ENCODE measurements at places on chromosomes 2 and 18.

DNA sequence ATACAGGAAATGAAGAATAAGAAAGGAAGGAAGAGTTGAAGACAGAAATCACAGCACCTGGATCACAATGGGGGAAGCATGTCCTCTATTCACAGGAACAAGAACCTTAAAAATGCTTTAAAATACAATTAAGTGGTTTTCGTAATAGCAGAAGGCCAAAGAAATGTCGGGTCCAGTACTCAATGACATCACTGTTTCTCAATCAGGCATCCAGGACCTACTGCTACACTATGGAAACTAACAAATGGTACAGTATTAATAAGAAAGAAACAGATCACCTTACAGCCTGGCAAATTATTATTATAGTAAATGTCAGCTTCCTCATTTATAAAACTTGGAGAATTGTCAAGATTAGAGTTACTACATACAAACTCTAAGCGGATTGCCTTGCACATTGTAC, 15.8 kb downstream of the HNRNPLL start:
- no peak for DNase-seq

DNA sequence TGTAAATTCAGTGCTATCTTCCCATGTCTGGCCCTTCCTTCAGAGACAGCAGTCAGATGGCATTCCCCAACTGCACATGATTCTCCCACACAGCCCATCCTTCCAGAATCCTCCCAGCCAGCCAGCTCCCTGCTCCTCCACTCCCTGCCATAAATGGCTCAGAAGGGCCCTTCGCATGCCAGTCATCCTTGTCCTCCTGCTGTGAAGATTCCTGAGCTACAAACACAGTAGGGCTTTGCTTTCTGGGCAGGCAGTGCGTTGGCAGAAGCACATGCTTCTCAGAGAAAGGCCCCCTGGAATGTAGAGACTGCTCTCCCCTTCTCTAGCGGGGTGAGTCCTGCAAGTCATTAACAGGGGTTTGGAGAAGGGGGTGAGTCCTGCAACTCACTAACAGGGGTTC, 71.9 kb downstream of the TEX51 start:
- DNase-seq, result no peak

DNA sequence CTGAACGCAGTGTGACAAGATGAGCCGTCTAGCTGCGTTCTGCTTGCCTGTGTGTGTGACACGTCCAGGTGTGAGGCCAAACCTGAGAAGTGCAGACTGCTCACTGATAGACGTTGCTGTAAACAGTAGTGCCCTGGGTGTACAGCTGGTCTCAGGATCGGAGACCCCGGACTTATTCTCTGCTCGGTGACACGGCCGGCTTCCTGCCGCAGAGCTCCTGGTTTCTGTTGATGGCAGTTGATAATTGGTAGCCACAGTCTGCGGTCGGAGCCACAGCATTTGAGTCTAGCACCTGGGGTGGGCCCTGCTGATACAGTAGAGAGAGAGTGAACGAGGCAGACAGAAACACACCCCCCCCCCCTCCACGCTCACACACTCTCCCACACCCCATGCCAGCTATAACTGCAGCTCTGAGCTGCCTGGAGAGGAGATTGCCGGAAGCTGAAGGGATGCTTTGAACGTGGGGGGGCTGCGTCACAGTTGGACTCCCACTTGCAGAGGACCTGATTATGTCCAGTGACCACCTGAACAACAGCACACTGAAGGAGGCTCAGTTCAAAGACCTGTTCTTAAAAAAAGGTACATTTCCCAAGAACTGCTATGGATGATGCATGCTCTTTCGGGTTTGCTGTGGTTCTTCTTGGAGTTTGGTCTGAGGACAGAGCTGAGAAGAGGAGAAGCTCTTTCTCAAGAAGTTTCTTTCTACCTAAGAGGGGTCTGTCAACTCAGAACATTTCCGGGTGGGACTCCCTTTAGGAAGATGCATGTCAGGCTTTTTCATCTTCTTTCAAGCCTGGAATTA, 114.0 kb downstream of the FAM210A start:
- DNase-seq, result peak; percentile 61

- DNase-seq, result no peak
Measured at GRCh38 chr2:76320716-76321115, 610.0 kb upstream of the GCFC2 start.

DNA sequence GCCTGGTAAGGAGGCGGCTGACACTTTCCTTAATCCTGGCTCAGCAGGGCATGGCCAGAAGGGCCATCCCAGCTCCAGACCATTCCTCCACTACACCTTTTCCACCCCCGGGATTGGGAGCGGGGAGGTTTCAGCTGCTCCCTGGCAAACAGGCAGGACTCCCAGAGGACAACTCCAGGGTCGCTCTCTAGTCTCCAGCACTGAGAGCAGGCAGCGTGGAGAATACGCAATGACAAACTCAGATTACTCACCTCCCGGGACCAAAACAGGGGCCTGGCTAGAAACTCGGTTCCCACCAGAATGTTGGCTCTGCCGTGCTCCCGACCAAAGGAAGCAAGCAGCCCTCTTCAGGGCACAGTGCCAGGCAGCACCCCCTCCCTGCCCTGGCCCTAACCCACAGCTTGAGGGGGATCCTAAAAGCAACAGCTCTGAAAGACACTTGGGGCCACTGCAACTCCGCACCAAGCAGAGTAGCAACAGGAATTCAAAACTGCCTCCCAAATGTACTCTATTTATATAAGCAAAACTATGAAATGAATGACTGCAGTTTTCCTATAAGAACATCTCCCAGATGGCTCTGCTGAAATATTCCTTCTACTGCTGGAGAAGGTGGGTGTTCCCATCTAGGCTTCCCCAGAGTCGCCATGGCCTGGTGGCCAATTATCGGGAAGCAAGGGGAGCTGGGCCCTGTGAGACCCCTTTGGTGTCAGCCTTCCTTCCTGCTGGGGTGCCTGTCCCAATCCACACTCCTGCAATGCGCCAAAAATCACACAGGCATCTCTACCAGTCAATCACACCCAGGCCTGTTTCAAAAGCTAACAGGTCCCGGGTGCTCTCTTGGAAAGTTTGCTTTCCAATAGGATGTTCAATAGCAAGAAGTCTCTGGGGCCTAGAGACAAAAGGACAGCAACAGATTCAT, 61.2 kb upstream of the POMC start:
- DNase-seq, result no peak

GRCh38 chr2:1708476-1709334, 35.6 kb downstream of the PXDN start:
- DNase-seq, result no peak

DNA sequence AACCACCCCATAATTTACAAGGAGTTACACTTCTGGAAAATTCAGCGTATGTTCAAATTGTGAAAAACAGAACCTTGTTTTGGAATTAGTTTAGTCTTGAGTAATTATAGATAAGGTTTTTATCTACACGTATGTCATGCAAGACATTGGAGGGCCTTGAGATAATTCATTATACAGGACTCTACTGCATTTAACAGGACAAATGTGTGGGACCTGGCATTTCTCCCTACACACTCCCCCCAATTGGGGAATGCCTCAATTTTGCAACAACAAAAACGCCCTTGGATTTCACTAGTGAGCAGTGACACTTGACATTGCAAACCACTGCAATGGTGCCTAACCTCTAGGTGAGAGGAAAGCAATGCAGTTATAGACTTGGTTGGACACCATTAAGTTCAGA, 11.4 kb downstream of the SLC1A4 start:
- no peak for DNase-seq

DNA sequence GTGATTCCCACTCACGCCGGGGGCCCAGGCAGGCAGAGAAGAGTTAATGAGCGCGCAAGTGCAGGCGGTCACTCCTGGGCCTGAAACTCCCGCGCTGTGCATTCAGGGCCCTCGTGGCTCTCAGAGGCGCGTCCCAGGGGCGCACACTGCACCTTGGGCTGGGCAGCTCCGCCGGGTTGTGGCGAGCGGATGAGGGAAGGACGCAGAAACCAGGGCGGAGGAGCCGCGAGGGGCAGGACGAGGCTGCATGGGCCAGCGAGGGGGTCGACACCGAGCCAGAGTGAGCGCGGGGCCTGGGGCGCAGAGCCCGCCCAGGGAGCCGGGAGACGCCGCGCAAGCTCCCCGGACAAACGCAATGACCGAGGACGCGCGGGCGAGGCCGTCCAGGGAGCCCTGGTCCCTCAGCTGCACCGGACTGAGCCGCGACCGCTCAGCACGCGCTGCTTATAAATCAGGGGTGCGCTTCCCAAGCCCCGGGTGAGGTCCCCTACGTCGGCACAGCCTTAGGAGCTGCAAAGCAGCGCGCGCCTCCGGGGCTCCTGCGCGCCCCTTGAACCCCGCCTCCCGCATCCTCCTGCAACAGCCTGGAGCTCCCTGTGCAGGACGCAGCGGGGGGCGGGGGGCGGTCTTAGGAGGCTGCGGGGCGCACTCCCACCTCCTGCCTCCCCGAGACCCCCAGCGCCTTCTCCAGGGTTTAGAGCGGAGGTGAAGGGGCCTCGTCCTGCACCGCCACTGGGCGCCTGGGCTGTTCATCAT, 180.2 kb upstream of the ALKAL2 start:
- no peak for DNase-seq

- DNase-seq, result no peak
Measured at GRCh38 chr2:171595896-171596295, 73.6 kb downstream of the CYBRD1 start.

DNA sequence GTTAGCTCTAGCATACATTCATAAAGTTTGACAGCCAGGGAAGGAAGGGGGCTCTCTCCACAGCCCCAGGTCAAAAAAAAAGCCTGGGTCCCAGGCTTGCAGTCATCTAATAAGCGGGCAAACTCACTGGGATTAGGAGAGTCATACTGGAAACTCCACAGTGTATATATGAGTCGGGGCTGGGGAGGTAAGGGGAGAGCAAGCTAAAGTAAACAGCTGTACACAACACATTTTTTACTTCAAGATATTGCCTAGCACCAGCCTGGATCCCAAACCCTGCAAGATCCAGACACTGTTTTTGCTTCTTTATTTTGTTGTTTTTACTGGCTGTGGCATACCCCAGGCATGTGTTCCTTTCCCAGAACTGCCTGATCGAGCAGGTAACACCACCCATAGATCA, 291.3 kb upstream of the TANK start:
- no peak for DNase-seq
